Stimulated activated CD4-positive, alpha-beta T cell treated with anti-CD3 and anti-CD28 coated beads, TNF-alpha, amount 100 ng/mL, for 48 hours (primary cell): ENCODE measurements at places on chromosomes 16 and 17.
A peak's percentile ranks its signal among the peaks of the same experiment; 100 is the strongest.

DNA sequence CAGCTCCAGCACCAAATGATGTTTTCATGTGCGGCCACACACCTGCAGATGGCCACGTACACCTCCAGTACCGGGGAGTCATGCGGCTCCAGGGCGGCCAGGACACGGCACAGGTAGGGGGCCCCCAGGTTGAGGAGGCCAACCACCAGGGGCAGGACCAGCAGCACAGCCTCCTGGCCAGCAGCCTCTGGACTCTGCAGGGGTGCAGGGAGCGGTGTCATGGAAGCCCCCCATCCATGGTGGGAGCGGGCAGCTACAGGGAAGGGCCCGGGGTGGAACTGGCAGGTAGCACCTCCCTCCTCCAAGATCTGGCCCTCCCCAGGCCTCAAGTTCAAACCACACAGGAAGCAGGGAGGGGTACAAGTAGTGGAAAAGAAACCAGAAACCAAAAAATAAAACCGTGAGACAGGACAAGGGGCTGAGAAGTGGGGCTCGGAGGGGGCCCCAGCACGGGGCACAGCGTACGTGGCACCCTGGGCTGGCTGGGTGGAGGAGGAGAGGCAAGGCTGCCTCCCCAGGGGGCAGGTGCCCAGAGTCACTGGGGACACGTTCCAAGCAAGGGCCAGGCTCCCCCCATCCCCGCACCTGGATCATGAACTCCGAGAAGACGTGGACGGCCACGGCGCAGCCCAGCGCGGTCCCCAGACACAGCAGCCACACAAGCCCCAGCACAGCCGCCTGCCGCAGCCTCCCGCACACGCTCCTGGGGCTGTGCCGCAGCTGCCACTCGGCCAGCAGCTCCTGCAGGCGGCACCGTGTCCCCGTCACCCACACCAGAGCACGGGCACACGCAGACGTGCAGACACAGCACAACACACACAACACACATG is 7.4 kb downstream of the TMC6 start:
- DNase-seq = no peak

GRCh38 chr17:17970699-17971430 is 1.3 kb downstream of the TOM1L2 start:
- no peak for DNase-seq

DNA sequence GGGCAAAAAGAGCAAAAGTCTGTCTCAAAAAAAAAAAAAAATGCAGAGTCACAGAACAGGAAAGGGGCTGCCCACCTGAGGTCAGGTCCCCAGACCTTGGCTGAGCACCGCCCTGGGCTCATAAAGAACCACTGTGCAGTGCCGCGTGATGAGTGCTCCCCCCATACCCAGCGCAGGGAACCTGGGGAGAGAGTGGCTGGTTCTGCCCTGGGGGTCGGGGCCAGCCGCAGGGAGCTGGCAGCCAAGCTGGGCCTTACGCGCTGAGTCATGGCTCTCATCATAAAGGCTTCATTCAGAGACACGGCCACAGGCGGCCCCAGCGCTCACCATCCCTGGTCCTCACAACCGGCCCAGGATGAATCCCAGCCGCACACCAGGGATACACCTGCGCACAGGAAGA is 80.7 kb downstream of the RAB11FIP4 start:
- no peak for DNase-seq

GRCh38 chr17:79159926-79160325 is 85.3 kb downstream of the ENGASE start:
- no peak for DNase-seq

DNA sequence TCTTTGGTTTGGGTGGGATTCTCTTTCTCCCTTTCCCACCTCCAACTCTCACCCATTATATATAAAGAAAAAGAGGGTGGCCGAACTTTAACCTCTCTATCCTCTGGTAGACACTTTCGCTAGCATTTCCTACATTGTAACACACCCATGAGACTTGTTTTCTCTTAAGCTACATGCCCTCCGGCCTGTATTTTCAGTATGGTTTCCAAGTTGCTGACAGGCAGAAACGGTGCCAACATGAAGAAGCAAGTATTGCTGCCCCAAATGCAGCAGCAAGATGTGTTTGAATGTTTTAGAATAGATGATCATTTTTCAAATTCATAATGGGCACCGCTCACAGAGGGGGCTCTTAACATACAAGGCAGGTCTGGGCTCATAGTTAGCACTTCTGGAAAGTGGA is 18.7 kb upstream of the CYB5B start:
- DNase-seq = no peak

GRCh38 chr17:61196799-61197198 is 202.8 kb upstream of the TBX2 start:
- DNase-seq = no peak

- DNase-seq = no peak
Observed at GRCh38 chr16:1541293-1542165, 8.1 kb downstream of the TMEM204 start.

- no peak for DNase-seq
Observed at GRCh38 chr17:53950207-53950857, 127.6 kb downstream of the KIF2B start.

GRCh38 chr16:88656291-88656980 is 5.6 kb upstream of the CYBA start:
- no peak for DNase-seq

GRCh38 chr16:17939723-17940122 is 396.8 kb downstream of the NPIPA8 start:
- no peak for DNase-seq

GRCh38 chr16:27429981-27430441 is 28.0 kb downstream of the IL21R start:
- DNase-seq = no peak

DNA sequence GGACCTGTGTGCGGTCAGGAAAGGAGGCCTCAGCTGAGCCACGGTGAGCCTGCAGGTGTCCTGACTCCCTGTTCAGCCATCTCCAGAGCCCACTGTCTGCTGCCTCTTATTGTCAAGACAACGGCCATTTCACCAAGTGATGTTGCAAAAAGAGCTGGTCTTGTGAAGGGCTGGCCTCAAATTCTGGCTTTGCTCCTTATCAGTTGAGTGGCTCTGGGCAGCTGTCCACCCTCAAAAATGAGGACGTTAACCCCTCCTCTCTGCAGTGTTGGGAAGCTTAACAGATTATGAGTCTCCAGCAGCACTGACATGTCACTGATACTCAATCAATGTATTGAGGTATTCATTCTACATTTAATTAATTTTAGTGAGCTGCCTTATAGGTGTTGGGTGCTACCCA is 171.1 kb upstream of the TOX3 start:
- no peak for DNase-seq

DNA sequence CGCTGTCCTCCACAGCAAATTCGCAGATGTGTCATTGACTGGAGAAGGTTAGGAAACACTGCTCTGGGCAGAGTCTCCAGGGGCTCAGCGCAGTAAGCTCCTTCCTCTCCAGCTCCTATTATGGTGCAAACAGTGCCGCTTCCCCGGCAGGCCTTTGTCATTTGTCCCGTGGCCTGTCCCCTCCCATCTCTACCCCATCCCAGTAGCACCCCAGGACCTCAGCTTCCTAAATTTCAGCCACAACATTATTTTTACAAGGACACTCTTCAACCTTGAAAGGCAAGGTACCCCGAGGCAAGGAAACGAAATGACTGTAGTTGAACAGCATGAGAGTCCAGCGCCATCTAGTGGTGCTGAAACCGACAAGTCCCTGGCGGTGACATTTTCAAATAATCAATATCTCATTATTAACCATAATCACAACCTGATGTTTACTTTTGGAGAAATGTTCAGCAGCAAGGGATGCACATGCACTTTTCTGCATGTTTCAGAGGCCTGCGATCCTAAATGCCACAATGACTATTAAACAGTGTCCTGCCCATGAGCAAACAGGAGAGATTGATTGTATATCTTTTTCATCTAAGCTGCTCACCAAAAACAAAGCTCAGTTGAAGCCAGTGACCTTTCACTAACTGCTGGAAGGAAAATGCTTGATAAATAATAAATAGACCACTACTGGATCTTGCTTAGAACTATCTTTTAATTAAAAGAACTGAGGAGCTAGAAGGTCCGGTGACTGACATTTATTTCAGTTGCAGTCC is 16.5 kb downstream of the MRPS23 start:
- peak; percentile 71 for DNase-seq

- DNase-seq = no peak
Observed at GRCh38 chr17:58641887-58642311, 49.9 kb downstream of the TEX14 start.

- DNase-seq = no peak
Observed at GRCh38 chr17:42325026-42325425, 36.7 kb downstream of the STAT5A start.

GRCh38 chr16:53087101-53087500 is 32.3 kb downstream of the CHD9 start:
- no peak for DNase-seq

- no peak for DNase-seq
Observed at GRCh38 chr17:7837408-7838088, 3.5 kb downstream of the KDM6B start.

DNA sequence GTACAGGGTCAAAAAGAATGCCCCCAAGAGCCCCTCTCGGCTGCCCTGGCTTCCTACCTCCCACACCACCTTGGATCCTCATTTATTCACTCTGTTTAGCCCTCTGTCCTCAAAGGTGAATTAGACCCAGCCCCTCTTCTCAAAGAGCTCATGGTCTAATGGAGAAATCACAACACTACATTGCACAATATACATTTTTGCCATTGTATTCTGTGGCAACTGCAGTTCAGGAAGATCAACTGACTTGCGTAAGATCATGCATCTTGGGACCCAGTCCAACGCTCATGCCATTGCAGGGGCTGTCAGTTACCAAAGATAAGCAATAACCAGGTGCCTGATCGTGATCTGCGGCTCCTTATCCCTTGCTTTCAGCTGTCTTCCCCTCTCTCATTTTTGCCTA is 1.4 kb downstream of the KRT38 start:
- DNase-seq = no peak

DNA sequence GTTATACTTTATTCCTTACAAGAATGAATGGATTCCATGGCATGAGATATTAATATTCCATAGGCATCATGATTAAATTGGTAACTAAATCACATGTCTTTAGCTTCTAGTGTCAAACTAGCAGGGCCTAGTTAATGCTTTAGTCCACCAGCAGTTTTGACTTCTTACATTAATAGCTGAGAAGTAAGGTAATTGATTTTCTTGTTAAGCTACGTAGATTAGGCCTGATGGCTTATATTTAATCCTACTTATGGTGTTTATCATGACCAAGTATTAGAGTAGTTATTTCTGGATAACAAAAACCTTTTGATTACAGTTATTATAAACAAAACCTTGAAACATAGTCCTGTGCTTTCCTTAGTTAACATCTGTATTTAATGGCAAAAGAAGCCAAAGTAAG is 184.5 kb downstream of the TANC2 start:
- no peak for DNase-seq
